HCT116 (cell line): ENCODE measurements at places on chromosomes 1 and 21. TPM values are rescaled to one million over a fixed set of nuclear protein-coding genes. Genes with fewer than 3 reads are reported as not detected.

DNA sequence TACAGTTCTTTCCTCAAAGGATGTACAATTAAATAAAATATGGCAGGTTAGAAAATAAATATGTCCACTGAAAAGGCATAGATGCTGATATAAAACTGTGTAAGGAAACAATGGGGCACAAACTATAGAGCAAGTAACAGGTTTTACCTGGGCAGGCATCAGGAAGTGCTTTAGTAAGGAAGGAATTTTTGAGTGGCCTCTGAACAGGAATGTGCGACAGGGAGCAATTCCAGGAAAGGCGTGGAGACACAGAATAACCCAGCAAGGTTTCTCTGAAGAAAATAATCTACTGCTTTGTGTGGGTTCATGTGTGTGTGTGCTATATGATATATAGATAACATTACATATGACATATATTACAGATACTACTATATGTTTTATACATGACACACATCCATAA is 128.4 kb downstream of the RGS21 start:
- no peak overlapping the region for H3K27ac ChIP-seq
- DNase-seq, result no peak
- H3K36me3 ChIP-seq, result no peaks in the 10 kb centered on the region
- H3K4me3 ChIP-seq, result no peak overlapping the region
- peaks cover 9% of the 10 kb centered on the region for H3K4me1 ChIP-seq
- no peaks in the 10 kb centered on the region for H3K27me3 ChIP-seq

GRCh38 chr1:186283374-186283773 is 91.7 kb downstream of the TPR start:
- H3K4me1 ChIP-seq, result no peaks in the 10 kb centered on the region
- no peaks in the 10 kb centered on the region for H3K36me3 ChIP-seq

- no peaks in the 10 kb centered on the region for H3K36me3 ChIP-seq
- DNase-seq, result no peak
- H3K4me1 ChIP-seq, result no peaks in the 10 kb centered on the region
- H3K4me3 ChIP-seq, result no peak overlapping the region
- H3K27ac ChIP-seq, result no peak overlapping the region
- no peaks in the 10 kb centered on the region for H3K27me3 ChIP-seq
Measured at GRCh38 chr1:220652995-220653394, 37.2 kb upstream of the C1orf115 start.

DNA sequence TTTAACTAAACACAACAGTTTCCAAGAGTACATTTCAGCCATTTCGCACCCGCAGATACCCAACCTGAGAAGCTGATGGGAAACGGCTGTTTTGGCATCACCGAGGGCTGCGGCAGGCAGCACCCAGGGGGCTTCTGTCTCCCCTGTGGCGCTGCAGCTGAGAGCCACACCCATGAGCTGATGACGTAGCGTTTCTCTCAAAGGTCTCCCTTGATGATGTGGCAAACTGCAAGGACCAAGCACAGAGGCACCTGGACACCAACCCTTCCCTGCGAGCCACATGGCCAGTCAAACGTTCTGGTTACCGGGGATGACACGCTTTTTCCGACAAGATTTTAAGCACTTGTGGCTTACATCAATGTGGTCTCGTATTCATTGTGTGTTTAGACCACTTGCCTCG is 150.8 kb upstream of the ERG start:
- no peak overlapping the region for H3K4me3 ChIP-seq
- peaks cover 35% of the 10 kb centered on the region for H3K27me3 ChIP-seq
- H3K27ac ChIP-seq, result no peak overlapping the region
- H3K36me3 ChIP-seq, result no peaks in the 10 kb centered on the region
- no peaks in the 10 kb centered on the region for H3K4me1 ChIP-seq

GRCh38 chr1:151715726-151716404 is 738 bp downstream of the CELF3 start:
- peaks cover 28% of the 10 kb centered on the region for H3K27me3 ChIP-seq
- DNase-seq, result no peak
- H3K27ac ChIP-seq, result no peak overlapping the region
- no peaks in the 10 kb centered on the region for H3K4me1 ChIP-seq
- H3K4me3 ChIP-seq, result no peak overlapping the region

ATP5IF1 gene
- total RNA-seq, result 169 TPM

TNNI3K gene
- total RNA-seq, result 0.49 TPM

OVAAL gene
- not detected for total RNA-seq

LRRC7 gene
- total RNA-seq, result not detected
